ENCODE measurements at places on chromosomes 3 and 15.

DNA sequence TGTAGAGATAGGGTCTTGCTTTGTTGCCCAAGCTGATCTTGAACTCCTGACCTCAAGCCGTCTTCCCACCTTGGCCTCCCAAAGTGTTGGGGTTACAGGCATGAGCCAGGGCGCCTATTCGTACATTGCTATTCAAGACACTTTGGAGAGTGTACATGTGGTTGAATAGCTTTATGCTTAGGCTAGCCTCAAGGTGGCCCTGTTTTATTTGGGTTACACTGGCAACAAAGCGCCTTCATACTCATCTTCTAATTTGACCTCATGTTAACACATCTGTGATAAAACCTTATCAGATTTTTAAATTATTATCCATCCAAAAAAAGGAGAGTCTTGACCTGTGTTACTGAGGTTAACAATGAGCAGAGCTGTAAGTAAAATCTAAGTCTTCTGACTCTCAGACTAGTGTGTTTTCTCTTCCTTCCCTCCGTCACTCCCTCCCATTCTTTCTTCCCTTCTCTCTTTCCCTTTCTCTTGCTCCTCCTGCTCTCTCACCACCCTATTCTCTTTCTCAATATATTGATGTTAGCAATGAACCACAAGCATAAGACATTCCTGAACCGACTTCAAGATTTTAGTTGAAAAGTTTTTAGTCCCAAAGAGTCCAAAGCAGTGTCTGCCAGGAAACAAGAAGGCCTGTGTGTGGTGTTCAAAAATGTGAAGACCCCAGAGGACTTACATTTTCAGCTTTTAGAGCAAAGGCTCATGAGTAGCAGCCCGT is 603.7 kb upstream of the CFAP20DC start:
- DNase-seq: peak; percentile 11

- no peak for DNase-seq
These were observed 192.9 kb downstream of the BCHE start for GRCh38 chr3:165644331-165644730.

DNA sequence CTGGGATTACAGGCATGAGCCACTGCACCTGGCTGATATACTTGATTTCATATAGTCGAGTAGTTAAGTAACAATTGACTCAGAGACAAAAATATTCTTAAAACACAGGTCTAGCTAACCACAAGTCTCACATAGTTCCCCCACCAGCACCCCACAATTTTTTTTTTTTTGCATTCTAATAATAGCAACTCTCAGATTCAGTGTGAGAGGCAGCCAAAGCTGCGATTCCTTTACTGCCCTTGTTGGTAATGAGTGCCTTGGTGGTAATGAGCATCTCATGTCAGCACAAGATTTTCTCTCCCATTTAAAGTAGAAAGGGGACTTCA is 72.5 kb downstream of the WWTR1 start:
- DNase-seq: no peak

GRCh38 chr15:85667491-85668424 is 127.0 kb downstream of the KLHL25 start:
- peak; percentile 98 for DNase-seq

DNA sequence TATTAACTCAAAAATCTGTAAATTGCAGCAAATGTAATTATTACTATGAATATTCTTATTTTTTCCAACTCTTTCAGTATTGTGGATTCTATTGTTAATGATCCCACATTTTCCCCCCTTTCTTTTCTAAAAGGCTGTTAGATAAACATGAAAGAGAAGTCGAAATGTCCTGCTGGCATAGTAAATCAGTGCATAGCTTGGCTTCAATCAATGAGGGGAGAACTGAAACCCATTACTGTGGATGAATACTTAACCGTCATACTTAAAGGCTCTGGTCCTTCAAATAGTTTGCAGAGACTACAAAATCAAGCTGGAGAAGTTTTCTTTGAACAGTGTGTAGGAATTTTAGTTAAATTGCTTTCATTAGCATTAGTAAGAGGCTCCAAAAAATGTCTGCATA is 667.9 kb downstream of the CADM2 start:
- DNase-seq: no peak

GRCh38 chr15:60283936-60284335 is 113.8 kb downstream of the ANXA2 start:
- no peak for DNase-seq

GRCh38 chr15:90889313-90889730 is 5.0 kb downstream of the FES start:
- DNase-seq: no peak

DNA sequence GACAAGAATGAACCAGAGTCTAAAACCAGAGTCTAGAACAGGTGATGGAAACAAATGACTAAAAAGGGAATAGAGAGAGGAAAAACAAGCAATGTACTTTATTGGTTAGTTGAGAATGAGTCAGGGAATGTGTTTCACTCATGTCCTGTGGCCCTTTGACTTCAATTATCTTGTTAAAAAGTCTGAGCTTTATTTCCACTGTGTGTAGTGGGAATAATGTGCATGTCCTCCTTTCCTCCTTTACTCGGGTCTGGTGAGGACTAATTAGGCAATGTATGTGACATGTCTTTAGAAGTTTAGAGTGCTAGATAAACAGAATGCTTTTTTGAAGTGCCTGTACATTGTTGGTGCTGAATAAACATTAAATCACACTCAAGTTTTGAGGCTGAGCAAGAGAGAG is 21.3 kb downstream of the LSAMP start:
- peak; percentile 14 for DNase-seq

GRCh38 chr3:66355394-66355793 is 134.6 kb downstream of the SLC25A26 start:
- no peak for DNase-seq

DNA sequence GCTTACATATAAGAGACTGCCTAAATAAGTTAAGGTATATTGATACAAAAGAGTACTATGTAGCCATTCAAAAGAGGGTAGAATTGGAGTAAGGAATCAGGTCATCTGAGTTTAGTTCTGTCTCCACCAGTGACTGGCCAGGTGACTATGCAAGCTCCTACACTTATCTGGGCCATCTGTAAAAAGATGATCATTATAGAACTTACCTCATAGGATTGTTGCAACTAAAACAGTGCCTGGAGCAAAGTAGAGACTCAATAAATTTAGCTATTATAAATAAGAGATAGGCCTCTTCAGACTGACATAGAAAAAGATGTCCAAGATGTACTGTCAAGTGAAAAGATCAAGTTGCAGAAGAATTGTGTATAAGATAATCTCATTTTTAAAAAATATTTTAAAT is 1.7 kb upstream of the ATP8B4 start:
- no peak for DNase-seq

DNA sequence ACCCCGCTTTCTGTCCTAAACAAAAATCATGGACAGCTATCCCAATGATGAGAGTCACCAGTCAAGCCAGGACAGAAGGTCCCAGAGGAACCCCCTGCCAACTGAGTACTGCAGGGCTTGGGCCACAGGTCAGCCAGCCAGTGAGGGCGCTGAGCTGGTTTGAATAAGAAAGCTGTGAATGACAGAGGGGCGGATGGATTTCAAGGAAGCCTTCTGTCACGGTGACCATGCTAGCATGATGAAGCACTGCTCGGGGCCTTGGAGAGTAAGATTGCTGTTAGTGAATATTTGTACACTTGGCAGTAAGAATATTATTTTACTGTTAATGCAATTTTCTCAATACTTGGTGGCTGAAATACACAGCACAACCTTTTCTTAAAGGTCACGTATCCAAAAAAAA is 734.0 kb upstream of the NR2F2 start:
- DNase-seq: no peak

- peak; percentile 73 for DNase-seq
These were observed 1.0 kb downstream of the ANP32A start for GRCh38 chr15:68819495-68820294.

GRCh38 chr3:127431066-127431465 is 143.2 kb upstream of the PRR20G start:
- no peak for DNase-seq

- DNase-seq: no peak
These were observed 182.4 kb upstream of the DPH6 start for GRCh38 chr15:35728219-35728940.

- DNase-seq: no peak
These were observed 13.8 kb upstream of the FAM219B start for GRCh38 chr15:74920456-74920855.

DNA sequence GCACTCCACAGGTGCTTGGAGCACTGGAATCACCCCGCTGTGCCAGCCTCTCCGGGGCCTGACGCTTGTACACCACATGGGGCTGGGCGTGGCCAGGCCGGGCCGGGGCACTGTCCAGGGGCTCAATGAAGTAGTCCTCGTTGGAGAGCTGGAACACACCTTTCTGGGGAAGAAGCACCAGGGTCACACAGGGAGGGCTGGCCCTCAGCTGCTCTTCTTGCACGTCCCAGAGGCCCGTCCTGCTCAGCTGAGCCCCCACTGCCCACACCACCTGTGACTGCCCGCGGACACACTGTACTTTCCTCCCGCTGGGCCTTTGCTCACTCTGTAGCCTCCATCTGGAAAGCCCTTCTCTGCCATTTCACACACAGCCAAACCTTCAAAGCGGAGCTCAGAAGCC is 13.3 kb downstream of the ADAMTS7 start:
- peak; percentile 6 for DNase-seq

- no peak for DNase-seq
These were observed 71.6 kb downstream of the EPHB3 start for GRCh38 chr3:184633237-184633579.

- no peak for DNase-seq
These were observed 217.4 kb downstream of the TCF12 start for GRCh38 chr15:57135800-57136199.

- peak; percentile 42 for DNase-seq
These were observed 51.9 kb downstream of the HOMER2 start for GRCh38 chr15:82900511-82901060.

DNA sequence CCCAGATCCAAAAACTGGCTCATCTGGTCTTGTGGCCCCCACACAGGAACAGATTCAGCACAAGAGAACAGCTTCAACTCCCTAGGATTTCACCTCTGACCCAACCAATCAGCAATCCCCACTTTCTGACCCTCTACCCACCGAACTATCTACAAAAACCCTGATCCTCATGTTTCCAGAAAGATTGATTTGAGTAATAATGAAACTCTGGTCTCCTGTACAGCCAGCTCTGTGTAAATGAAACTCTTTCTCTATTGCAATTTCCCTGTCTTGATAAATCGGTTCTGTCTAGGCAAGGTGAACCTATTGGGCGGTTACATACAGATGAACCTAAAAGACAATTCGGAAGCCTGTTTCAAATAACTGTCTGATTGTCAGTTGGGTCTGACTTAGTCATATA is 847.6 kb upstream of the ALCAM start:
- no peak for DNase-seq

GRCh38 chr3:45333549-45333948 is 54.8 kb upstream of the LARS2 start:
- DNase-seq: peak; percentile 48

- no peak for DNase-seq
These were observed 437.7 kb downstream of the DIPK2A start for GRCh38 chr3:144409319-144409718.

GRCh38 chr3:156360083-156360482 is 194.8 kb downstream of the SSR3 start:
- no peak for DNase-seq

DNA sequence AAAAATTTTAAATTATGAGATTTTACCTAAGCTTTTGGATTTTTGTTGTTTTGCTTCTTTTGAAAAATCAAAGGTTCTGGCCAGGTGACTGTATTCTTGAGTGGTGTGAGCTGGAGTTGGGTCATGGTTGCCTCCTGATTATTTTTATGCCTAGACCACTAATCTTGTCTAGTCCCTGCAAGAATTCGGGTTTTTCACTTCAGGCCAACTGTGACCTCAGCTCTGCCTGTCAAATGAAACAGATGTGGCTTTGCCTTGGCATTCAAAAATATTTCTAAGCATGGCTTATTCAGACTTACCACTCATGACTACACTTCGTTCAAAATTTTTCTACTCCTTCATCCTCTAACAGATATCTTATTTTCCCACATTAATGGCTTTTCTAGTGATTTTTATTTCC is 25.4 kb upstream of the CDV3 start:
- DNase-seq: peak; percentile 71

Measured in GM23248 (cell line).